SIG-M5 (cell line): ENCODE measurements at places on chromosomes 3 and 15.

GRCh38 chr3:177146646-177147045 is 50.6 kb downstream of the TBL1XR1 start:
- DNase-seq: no peak

GRCh38 chr3:107810171-107811071 is 280.4 kb downstream of the CD47 start:
- no peak for DNase-seq

- DNase-seq: no peak
These were observed 159.2 kb downstream of the TPRG1 start for GRCh38 chr3:189331002-189331418.

DNA sequence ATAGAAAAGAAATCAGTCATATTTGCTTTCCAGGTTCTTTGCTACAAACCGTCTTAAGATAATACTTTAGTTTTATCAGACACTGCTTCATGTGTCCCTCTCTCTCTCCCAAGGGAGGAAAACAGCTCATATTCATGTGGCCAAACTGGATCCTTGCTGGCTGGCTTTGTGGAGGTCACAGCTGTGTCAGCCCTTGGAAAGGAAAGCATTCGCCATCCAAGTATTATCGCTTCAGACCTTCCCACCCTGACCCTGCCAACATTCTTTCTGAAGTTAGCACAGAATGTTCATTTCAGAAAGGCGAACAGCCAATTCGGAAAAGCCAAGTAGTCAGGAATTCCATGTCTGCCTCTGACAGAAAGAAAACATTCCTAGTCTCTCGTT is 213.6 kb downstream of the FEZF2 start:
- no peak for DNase-seq

GRCh38 chr3:105512061-105512460 is 145.4 kb downstream of the ALCAM start:
- no peak for DNase-seq

- DNase-seq: no peak
These were observed 128.4 kb upstream of the HACD2 start for GRCh38 chr3:123713211-123713610.

DNA sequence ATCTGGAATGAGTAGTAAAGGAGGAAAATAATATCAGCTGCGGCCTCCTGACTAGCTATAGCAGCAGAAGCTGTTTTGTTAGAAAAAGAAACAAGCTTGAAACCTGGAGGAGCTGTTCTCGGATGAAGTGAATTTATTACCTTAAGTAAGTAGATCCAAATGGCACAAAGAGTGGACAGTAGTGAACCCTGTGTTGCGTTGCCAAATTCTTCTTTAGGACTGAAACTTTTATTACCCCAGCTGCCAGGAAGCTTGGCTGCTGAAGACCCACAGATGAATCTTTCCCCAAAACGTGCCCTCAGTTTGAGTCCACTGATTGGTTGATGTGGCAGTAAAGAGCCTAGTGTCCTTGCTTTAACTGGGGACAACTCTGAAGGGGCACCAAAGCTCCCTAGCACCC is 366.8 kb upstream of the GBE1 start:
- no peak for DNase-seq

- no peak for DNase-seq
These were observed 188.3 kb downstream of the PLCH1 start for GRCh38 chr3:155556531-155556930.

GRCh38 chr15:68981941-68982340 is 32.6 kb upstream of the NOX5 start:
- DNase-seq: no peak
